Neural crest cell (in vitro differentiated cells): ENCODE measurements at places on chromosomes 3 and 15. TPM values are rescaled to one million over a fixed set of nuclear protein-coding genes. Genes with fewer than 3 reads are reported as not detected.

DNAH1 gene
- 2.4 and 3.2 TPM in 2 replicates for total RNA-seq

DNA sequence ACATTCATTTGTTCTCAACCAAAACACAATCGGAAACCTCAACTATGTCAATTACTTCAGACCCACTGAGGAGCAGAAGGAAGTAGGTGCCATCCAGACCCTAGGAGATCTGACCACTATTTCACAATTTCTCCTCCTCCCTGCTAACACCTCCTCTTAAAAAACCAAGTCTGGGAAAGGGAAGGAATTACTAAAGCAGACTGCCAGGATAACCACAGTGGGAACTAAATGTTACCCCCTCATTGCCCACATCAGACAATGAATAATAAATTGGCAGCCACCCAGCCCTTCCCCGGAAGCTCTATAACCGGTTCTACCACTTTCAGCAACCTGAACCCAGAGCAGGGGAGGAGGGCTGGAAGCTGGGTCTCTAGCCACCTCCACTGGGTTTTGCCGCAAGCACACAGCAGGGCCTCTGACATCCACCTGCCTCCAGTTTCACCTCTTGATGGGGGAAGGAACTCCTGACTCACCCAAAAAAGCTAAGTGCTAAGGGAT lies 17.6 kb downstream of the C15orf62 start:
- no peak for DNase-seq

TRIM59 gene
- 39.0 and 47.4 TPM in 2 replicates for total RNA-seq

SLC27A2 gene
- total RNA-seq: 0.86 and 0.91 TPM in 2 replicates

VGLL3 gene
- 3.2 and 6.1 TPM in 2 replicates for total RNA-seq
